ENCODE measurements at places on chromosomes 13 and 19.

DNA sequence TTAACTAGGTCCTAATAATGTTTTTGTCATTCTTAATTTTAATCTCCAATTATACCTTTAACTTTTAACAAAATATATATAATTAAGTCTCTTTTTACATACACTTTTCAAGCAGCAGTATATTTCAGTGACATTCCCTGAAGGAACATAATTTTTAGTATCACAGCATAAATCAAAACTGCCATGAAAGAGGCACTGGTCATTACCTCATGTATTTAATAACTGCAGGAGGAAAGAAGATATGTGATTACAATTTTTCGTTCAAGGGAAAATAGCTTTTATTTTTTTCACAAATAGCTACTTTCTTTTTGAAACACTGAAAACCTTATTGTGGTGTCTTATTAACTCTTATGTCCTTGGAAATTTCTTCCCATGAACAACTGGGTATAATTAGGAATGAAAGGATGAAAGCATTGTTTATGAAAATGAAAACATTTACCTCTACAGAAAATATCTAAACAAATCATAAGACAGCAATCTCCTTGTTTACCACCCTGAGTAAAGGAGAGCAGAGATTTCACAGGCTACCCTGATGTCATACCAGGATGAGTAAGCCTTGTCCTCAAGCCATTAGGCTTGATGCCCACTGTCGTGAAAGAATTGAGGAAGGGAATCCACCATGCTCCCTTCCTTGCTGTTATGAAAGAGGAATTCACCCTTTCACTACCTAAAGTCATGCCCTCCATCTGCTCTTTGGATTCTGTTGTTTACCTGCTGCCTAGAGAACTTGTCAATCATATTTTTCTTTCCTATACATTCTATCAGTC, 877.2 kb upstream of the PCDH20 start:
- no peak for DNase-seq

- no peak for DNase-seq
Observed at GRCh38 chr13:99347911-99348451, 40.8 kb upstream of the GPR183 start.

DNA sequence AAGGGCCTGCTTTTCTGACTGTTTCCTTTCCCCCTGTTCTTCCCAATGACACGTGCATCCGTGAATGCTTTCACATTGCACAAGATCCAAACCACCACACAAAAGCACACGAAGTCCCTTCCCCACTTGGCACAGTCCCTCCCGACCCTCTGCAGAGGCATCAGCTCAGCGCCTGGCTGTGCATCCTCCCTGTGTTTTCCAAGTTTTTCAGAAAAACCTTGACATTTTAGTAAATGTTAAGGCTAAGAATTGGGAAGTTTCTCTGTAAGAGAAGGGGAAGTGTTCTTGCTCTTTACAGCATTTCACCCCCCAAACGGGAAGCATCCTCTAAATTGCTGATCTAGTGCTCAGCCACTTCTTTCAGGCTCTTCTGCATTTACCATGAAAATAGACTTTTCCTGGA, 94.5 kb upstream of the TM9SF2 start:
- DNase-seq: no peak

DNA sequence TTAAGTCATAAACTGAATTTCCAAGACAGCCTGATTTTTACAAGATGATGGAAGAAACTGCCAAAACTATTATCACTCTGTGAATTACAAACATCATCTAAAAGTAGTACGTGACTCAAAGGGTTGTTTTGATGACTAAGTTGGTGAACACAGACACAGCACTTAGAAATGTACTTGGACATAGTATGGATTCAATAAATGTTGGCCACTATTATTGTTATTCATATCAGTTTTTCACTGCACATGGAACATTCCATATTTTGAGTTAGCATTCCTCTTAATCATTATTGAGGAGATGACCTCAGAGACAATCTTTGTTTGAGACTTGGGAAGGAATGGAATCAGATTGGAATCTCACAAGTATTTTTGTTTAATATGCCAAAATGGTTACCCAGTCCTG, 172.9 kb downstream of the OXGR1 start:
- no peak for DNase-seq

DNA sequence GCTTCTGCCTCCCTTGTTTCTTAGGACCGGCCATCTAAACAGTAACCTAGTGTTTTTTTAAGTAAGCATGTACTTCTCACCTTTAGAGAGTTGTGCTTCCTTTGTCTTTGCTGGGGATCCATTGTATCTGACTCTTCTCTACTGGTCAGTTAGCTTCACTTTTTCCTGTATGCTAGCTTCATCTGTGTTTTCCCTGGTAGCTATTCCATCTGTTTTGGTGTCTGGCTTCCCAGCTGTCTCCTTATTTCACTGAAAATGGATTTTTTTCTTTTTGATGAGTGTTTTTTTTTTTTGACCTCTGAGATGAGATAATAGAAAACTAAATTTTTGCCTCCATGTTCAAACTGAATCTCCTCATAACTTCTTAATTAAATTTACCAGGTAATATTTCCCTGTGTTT, 637.0 kb upstream of the SLC10A2 start:
- DNase-seq: no peak

- DNase-seq: no peak
Observed at GRCh38 chr19:47499863-47500830, 14.7 kb downstream of the NAPA start.

DNA sequence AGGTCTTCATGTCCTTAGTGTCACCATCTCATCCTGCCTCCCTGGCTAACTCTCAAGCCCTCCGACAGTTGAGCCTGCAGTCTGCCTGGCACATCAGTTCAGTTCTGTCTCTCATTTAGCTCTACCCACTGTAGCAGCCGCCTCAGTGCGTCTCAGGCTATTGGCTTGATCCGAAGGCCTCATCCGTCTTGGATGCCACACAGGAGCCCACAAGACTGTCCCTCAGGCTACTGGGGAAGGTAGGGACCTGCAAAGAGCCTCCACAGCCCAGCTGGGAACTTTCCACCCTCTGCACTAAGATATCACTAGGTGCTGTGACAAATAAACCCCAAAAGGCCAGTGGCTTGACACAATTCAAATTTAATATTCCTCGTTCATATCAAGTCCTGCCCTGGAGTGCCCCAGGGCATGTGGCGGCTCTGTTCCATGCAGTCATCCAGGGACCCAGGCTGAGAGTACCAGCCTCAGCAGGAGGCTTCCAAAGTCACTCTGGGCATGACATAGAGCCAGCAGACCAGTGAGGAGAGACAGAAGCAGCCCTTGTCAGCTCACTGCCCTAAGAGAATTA, 5.7 kb downstream of the VSTM2B start:
- no peak for DNase-seq

GRCh38 chr19:14694641-14695266, 4.9 kb downstream of the ZNF333 start:
- DNase-seq: no peak

Data from stimulated activated CD4-positive, alpha-beta T cell treated with anti-CD3 and anti-CD28 coated beads, Interleukin-15, amount 100 ng/mL, for 48 hours (primary cell).